ENCODE measurements at places on chromosomes 1 and 21.

DNA sequence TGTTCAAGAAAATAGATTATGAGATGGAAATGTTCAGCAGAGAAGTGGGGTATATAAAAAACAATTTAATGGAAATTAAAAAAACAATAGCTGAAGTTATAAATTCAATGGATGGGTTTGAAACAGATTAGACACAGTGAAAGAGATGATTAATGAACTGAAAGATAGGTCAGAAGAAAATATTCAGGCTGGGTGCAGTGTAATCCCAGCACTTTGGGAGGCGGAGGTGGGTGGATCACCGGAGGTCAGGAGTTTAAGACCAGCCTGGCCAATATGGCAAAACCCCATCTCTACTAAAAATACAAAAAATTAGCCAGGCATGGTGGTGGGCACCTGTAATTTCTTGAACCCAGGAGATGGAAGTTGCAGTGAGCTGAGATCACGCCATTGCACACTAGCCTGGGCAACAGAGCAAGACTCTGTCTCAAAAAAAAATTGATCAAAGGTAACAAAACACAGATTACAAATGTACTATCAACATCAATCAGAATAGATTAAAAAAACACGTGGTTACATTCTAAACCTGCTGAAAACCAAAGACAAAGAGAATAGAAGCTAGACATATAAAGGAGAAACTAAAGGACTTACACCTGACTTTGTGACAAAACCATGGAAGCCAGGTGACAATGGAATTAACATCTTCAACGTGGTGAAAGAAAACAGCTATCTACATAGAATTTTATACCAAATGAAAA lies 4.8 kb upstream of the SUMO3 start:
- no peak for DNase-seq

DNA sequence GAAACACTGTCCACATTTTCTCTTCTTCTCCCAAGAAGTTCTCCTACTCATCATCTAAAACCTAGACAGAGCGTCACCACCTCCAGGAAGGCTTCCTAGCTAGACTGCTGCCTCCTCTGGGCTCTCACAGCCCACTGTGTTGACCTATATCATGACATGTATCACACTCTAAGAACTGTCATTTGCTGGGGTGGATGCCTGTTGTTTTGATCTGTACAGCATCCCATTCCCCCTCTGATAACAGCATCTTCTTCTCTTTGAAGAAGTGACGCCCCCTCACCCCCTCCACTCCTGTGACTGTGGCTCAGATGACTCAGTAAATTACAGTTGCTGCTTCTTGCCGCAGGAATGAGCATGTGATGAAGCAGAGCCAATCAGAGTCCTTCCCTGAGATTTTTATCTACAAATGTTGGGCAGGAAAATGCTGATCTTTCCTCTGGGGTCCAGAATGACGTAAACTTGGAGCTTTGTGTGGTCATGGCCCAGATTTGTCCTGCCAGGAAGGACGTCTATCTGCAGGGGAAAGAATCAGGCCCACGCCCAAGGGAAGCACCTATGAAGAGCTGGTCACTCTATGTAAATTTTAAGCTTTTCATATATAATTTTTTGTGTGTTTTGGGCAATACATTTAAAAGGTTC lies 28.0 kb upstream of the FOXO6 start:
- peak; percentile 56 for DNase-seq

DNA sequence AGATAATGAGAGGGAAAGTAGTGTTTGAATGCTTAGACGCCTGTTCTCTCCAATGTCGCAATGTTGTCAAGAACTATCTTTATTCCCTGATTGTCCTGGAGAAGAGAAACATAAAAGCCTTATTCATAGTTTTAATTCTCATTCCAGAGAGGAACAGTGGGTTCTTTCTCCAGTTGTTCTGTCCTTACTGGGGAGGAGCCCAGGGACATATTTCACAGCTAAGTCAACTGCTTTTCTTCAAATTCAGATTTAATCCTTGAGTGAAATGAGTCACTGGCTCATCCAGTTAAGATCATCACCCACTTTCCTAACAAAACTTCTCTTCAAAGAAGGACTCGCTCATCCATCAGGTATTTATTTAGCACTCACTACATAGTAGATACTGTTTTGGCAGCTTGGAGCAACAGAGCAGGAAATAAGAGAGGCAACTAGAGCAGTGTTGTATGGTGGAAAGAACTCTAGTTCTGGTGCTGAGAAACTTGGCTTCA lies 365.7 kb upstream of the USP24 start:
- peak; percentile 94 for DNase-seq

DNA sequence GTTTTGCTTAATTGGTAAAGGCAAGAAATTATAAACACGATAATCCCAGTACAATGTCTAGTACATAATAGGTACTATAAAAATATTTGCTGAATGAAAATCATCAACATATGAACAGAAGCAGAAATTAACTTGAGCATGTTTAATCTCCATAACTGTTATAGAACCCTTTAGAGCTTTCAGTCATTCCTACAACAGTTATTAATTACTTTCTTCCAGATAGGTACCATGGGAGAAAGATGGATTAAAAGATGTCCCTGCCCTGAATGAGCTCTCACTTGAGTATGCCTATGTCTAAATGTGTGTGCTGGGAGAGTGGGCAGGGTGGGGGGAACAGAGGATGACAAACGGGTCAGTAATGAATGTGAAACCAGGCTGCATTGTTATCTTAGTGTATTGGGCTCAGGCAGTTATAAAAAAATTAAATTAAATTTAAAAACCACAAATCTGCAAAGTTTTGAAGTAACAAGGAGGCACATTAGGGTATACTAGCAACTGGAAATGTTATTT lies 2.4 kb downstream of the EPS15 start:
- DNase-seq, result no peak

DNA sequence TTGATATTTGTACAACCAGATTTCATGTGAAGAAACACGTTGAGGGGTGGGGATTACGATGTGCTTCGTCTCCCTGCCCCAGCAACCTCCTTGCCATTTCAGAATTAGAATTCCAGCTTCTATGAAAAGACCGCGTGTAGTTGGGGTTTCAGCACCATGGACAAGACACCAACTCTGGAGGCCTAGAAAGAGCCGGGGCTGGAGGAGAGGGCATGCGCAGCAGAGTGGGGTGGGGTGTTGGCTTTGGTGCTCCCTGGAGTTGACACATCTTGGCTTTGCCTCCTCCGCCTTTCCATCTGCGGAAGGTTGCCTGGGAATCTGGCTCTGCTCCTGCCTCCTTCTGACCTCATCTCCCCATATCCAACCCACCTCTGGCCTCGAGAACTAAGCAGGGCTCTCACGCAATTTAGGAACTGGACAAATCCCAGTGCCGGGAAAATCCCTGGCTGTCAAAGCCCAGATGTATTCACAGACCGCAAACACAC lies 11.8 kb downstream of the HTR6 start:
- DNase-seq, result peak; percentile 35

- no peak for DNase-seq
Measured at GRCh38 chr1:26003262-26003661, 5.4 kb upstream of the PAFAH2 start.

GRCh38 chr21:25927195-25927880 lies 192.6 kb downstream of the GABPA start:
- DNase-seq, result no peak

- peak; percentile 77 for DNase-seq
Measured at GRCh38 chr1:234309598-234310459, 63.4 kb upstream of the COA6 start.
